Brain (organoid and tissue), 16 donors: ENCODE measurements at places on chromosomes 4 and X.

GRCh38 chr4:3440979-3441500, 728 bp upstream of the HGFAC start:
- DNase-seq: no peak

- no peak for DNase-seq
Observed at GRCh38 chr4:123466080-123466785, 69.6 kb downstream of the SPRY1 start.

DNA sequence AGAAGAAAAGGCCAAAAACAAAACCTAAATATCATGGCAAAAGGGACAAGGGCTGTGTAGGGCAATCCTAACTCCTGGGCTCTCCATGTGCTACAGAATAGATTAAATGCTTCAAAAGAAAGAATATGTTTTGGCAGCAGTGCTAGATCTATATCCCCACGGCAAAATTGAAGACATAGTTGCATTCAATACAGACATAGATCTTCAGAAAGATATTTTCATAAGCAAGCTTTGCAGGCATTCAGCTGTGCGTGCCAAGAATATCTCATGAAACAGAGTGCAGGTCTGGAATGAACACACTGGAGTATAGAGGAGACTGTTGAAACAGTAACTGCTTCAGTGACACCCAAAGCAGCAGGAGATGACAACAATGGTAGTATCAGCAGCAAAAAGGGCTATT, 1476.9 kb downstream of the ARAP2 start:
- peak; percentile 69 for DNase-seq

DNA sequence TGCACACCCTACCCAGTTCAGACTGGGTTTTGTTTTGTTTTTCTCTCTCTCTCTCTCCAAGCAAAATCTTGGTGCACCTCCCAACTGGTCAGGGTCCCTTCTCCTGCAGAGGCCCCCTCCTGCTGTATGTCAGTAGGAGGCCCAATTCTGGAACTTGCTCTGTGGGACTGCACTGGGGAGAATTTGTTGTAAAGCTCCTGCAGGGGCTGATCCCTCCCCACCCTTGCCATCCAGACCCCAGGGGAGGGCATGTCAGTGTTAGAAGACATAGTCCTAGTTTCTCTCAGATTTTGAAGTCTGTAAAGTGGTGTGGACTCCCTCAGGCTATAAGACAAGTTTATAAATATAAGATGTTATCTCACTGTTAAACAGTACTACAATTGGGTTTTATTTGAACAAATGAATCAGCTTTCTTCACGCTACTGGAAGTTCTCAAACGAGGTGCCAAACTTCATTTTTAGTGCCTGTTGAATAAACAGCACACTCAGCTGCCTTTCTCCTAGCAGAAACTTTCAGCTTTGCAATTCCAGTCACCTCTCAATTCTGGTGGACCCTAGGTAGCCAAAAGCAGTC, 88.6 kb upstream of the FRMPD3 start:
- no peak for DNase-seq

DNA sequence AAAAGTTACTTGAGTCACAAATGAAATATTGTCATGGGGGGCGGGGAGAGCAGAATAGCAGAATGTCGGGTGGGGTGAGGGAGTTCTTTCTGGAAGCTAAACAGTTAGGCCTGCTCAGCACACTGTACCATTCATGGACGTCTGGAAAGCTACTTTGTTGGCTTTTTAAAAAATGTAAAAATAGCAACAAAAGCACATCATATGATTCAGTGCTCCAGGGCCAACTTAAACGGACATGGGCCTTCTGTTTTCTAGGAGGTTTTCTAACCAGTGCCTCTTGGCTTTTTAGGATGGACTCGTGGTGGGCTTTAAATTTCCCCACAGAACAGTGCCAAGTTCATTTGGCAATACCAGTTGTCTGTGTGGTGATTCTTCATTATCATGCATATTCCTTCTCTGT, 57.4 kb upstream of the CLCN4 start:
- no peak for DNase-seq

DNA sequence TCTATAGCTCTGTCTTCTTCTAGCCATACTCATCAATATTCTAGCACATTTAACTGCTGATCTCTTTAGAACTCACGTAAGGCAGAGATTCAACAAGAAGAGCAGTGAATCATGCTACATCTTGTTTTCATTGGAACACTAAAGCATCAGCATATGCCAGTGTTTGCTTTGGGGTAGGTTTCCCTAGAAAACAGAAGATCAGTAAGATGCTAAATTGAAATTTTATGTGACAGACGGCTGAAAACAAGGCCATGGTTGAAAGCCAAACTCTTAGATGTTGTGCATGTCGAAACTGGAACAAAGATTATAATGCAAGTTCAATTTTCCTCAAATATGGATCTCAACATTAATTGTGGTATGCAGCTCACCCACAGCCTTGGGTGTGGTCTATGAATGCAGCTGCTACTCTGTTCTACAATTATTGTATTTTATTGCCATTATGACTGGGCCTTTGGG, 107.6 kb downstream of the PDLIM5 start:
- DNase-seq: no peak

GRCh38 chrX:23515028-23515427, 152.3 kb upstream of the PRDX4 start:
- DNase-seq: no peak
